ENCODE measurements at places on chromosomes 11 and 22.
A peak's percentile ranks its signal among the peaks of the same experiment; 100 is the strongest.

DNA sequence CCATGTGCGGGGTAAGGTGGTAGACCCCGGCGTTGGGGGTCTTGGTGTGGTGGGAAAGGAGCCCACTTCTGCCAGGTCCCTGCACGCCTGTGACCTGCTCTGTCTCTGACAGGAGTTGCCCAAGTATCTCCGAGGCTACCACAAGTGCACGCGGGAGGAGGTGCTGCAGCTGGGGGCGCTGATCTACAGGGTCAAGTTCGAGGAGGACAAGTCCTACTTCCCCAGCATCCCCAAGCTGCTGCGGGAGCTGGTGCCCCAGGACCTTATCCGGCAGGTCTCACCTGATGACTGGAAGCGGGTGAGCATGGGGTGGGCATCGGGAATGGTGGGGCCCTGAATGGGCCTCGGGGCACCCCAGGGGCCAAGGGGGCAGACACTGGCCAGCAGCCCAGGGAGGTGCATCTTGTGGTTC lies 83.0 kb downstream of the MYO7A start:
- DNase-seq: no peak

GRCh38 chr22:46844606-46845210 lies 82.3 kb downstream of the TBC1D22A start:
- DNase-seq: no peak

DNA sequence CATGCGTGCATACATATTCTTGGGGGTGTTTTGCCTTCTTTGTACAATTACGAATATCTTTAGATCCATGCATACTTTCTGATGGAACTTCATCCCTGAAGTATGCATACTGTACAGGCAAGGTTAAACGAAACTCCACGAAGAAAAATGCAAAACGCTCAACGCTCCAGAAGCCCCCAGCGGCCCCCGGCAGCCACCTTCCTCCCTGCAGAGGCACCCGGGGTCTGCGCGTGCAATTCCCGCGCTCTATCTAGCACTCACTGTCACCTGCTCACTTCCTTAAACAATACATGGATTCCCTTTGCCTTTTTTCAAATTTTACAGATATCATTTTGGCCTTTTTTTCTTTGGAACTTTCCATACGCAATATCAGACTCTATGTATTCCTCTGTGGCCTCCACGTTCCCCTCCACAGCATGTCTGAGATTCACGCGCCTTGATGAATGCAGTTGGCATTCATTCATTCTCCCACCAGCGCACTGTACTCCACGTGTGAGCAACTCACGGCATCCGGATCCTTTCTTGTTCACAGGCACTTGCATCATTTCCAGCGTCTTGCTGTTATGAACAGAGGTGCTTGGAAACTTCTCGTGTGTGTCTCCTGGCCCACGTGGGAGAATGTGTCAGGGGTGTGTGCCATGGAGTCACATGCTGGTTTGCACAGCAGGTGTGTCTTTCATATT lies 214.3 kb downstream of the CTTN start:
- no peak for DNase-seq

- no peak for DNase-seq
Observed at GRCh38 chr22:20777420-20778177, 3.7 kb downstream of the SERPIND1 start.

GRCh38 chr11:106420048-106420665 lies 342.7 kb downstream of the AASDHPPT start:
- no peak for DNase-seq

DNA sequence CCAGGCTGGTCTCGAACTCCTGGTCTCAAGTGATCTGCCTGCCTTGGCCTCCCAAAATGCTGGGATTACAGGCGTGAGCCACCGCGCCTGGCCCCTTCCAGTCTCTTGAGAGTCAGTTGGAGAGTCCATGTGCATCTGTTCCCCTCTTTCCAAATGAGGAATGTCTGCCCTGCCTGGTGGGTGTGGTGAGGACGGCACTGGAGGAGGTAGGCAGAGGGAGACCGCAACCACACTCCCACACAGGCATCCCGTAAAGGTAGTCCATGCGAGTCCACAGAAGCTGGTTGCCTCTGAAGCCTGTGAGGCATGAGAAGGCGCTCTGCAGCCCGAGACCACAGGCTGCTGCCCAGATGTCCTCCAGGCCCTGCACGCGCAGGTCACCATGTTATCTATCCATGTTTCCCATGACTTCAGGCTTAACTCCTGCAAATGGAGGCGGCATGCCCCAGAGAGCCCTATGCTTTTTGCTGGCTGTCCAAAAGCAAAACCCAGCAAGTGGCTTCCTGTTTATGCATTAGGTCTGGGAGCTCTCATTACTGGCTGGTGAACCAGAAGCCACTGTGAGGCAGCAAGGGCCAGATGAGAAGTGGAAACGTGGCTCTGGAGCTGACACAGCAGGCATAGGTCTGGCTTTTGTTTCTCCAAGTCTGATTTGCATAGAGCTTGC lies 43.4 kb downstream of the GRIK4 start:
- DNase-seq: no peak

- DNase-seq: no peak
Observed at GRCh38 chr11:40281052-40281580, 1178.3 kb downstream of the LRRC4C start.

GRCh38 chr11:95563173-95563572 lies 226.4 kb downstream of the FAM76B start:
- no peak for DNase-seq

DNA sequence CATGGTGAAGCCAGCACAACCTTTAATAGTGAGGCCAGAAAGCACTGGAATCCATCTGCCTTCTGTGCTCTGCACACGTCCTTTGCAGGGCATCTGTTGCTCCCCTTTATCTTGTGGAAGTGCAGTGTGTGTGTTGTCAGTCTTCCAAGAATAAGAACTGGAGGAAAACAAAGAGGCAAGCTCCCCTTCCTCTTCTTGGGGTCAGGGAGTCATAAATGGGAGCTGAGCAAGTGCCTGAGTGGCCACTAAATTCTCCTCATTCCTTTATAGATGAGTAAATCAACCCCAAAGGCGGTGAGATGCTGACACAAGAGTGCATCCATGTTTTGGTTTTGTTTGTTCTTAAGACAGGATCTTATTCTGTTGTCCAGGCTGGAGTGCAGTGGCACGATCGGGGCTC lies 38.3 kb downstream of the WT1 start:
- no peak for DNase-seq

DNA sequence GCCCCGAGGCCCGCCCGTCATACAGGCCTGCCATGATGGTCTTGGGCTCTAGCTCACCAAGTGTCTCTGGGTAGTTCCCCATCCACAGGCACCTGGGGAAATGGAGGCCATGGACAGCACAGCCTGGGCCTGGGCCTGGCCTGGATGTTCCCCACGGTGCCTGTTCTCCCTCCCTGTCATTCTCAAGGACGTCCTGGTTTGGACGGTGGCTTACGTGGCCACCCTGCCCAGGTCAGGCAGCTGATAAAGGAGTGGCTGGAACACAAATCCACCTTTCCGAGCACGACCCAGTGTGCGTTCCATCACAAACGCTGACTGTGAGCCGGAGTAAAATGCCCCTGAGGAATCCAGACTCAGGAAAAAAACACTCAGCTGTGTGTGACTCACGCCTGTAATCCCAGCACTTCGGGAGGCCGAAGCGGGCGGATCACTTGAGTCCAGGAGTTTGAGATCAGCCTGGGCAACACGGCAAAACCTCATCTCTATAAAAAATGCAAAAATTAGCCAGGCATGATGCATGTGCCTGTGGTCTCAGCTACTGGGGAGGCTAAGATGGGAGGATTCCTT lies 41.2 kb upstream of the TESMIN start:
- no peak for DNase-seq

DNA sequence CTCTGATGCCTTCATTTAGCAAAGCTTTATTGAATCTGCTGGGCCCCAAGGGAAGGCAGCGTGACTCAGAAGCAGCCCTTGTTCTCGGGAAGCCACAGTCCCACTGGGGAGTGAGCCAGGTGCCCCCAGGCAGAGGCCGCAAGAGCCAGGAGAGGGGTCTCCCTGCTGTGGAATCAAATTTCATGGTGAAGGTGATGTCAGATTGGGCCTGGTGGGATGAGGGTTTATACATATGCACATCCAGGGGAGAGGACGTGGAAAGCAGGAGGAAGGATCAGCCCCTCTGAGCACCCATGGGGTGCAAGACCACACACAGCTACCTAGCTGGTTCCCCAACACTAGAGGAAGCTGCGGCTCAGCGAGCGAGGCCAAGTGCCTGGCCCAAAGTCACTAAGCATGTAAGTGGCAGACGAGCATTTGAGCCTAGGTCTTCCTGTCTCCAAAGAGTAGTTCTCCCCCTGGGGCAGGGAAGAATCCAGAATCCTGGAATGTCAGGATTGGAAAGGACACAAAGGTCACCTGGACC lies 2.0 kb downstream of the SYNGR1 start:
- DNase-seq: peak; percentile 51

All from germinal center (tissue), 1 donor.